Stimulated activated CD8-positive, alpha-beta memory T cell treated with anti-CD3 and anti-CD28 coated beads, Interleukin-15, amount 100 ng/mL, for 4 hours (primary cell): ENCODE measurements at places on chromosomes 7 and 10.

DNA sequence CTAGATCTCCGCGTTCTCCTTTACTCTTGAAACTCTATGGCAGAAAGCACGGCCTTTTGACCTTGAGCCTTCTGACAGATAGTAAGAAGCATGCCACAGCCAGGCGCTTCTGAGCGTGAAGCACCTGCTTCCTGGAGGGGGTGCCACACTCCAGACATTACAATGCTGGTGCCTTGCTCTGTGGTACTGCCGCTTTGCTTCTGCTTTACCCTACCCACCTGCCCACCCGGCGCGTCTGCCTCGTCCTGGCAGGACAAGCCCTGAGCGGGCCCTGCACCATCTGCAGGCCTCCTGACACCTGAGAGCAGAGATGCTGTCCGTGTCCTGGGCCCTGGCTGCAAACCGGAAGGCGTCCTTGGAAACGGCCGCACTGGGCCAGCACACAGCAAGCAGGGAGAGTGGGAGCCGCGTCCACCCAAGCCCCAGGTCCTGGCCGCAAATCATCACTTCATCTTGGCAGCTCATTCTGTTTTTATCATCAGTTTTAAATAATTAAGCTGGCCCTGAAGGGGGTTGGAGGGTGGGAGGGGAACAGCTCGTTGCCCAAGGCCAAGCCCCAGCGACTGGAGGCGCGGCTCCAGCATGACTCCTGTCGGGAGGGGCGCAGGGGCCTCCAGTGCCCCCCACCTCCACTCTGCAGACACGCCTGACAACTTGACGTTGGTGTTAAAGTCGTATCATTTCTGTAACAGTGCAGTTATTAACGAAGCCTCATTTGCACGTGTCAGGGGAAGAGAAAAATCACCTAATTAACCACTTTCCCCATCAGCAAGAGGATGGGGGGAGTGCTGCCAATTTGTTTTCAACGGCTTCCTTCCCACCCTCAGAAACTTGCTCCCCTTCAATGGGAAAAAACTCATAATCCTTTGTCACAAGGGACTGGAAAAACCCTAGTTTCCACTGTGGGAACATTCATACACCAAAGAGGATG lies 132.2 kb downstream of the MAD1L1 start:
- DNase-seq: no peak

DNA sequence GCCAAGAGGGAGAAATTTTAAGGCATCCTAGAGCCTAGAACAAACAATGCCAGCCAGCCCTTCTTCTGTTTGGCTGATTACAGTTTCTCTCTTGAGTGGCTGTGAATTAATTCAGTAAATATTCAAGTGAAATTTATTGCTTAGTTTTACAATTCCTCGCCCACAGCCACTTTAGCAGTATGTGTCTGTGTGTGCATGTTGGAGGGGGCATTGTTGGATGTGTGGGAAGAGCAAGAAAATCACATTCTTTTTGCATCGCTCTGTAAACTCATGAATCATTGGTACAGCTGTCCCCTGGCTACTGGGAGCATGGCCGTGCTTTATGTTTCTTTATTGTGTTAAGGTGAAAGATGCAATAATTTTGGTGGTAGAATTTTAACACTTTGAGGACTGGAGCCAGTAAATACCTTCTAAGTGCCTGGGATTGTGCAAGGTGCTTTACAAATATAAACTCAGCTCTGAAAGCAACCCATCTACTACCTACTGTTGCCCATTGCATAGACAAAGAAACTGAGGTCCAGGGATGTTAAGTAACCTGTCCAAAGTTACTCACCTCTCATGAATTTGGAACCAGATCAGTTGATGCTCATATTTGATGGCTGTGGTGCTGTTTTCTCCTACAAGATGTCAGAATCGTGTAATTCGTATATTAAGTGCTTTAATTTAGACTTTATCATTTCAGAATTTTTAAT lies 89.9 kb upstream of the BTBD16 start:
- no peak for DNase-seq

GRCh38 chr7:119963654-119964053 lies 309.3 kb upstream of the KCND2 start:
- no peak for DNase-seq

DNA sequence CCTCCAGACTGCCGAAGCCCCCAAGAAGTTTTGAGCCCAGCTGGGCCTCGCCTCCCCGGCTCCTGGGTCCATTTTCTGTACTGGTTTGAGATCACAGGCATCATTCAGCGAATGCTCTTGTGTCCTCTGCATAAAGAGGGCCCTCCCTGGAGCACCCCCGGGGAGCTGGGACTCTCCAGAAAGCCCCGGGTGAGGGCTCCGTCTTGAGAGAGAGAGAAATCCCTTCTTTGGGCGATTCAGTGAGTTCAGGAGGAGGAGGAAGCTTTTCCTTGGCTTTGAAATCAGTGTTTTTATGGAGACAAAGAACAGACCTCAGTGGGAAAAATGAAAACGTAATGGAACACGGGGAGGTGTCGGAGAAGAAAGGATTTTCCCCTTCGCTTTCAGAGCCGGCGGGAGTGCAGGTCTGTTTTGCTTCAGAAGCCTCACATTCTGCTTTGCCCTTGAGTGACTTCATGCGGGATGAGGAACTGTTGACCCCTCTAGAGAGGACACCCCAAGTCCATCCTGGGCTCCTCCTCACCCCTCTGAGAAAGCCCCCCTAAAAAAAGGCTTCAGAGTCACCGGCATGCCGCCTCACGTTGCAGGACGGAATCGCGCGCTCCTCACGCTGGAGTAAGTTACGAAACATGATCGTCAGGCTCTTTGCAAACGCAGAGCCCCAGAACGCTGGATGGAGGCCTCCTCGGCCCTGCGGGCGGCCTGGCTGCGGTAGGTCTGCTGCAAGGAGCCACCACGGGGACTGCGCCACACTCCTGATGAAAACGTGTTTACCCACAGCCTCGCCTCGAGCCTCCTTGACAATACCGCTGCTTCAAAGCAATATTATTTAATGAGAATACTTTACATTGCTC lies 8.5 kb upstream of the AP5Z1 start:
- DNase-seq: no peak

- DNase-seq: no peak
Observed at GRCh38 chr7:100781255-100781654, 46.1 kb downstream of the EPHB4 start.

DNA sequence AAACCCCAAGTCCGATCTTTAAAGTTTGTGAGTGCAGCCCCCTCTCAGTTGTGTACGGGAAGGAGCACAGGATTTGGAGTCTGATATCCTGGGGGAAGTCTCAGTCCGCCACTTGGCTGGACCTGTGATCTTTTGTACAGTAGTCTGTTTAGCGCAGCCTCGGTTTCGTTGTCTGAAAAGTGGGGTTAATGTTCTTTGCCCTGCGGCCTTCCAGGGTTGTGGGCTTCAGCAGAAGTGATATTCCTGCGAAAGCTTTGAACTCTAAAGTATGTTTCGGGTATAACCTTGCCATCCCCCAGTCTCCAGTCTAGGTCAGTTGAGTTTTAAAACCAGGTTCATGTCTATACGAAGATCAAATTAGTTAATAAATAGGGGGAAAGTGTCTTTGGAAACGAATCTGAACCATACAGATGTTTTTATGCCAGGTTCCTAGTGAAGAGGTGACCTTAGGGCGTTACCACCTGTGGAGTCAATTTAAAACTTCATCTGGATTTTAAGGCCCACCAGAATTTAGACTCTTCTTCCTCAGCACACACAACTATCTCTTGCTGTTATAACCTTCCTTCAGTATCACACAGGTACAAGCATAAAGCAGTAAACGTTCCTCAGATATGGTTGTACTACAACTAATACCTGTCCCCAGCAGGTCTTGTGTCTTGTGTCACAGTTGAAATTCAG lies 904 bp downstream of the R3HCC1L start:
- no peak for DNase-seq

DNA sequence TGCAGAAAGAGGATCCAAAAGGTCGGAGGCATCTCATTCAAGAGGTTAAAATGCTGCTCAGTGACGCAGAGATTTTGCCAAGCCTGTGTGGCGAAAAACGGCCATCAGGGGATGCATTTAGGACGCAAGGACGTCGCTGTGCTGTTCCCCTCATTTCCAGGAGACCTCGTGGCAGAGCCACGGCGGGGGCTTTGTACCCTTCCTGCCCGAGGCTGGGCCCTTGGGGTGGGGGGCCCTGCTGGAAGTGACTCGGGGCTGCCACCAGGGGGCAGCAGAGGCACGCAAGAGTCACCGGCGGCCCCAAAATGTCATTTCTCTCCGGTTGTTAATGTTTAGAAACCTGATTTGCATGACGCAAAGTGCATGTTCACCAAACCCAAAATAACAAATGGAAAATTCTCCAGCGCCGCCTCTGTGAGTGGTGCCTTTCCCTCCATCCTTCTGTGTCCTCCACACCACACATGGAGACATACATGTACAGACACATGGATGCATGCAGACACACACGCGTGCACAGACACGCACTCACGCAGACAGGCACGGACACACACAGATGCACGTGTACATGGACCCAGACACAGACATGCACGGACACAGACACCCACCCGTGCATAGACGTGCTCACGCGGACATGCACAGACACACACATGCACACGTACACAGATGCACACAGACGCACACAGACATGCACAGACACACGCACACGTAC lies 51.0 kb upstream of the NKX6-2 start:
- no peak for DNase-seq

GRCh38 chr10:63505562-63505961 lies 15.6 kb upstream of the REEP3 start:
- no peak for DNase-seq

GRCh38 chr7:26454180-26454579 lies 162.5 kb downstream of the SNX10 start:
- DNase-seq: no peak

DNA sequence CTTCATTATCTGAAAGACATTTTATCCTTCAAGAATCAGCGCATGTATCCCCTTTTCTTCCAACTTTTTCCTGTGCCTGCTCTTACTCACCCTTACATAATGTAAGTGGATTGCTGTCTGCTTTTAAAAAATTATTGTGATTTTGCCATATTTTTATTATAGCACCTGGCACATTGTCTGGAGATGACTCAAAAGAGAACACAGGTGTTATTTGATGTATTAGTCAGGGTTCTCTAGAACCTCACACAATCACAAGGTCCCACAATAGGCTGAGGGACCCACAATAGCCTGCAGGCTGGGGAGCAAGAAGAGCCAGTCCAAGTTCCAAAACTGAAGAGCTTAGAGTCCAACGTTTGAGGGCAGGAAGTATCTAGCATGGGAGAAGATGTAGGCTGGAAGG lies 390.0 kb downstream of the EXOC4 start:
- no peak for DNase-seq
